Esophagus squamous epithelium (tissue), 5 donors: ENCODE measurements at places on chromosomes 5 and 9. TPM values are rescaled to one million over a fixed set of nuclear protein-coding genes. Genes with fewer than 3 reads are reported as not detected.

DNA sequence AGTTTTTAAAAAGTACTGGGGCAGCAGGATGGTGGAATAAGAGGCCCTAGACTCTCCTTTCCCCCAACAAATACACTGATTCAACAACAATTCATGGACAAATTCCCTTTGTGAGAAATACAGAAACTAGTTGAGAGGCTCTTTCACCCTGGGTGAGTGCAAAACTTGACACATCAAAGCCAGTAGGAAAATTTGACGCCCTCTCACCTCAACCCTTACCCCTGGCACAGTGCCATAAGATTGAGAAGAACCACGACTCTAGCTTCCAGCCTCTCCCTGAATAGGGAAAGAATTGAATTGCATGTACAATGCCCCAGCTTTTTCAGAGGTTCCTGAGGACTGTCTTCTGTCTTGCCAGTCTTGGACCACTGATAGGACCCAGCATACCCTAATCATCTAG lies 12.3 kb downstream of the KIF4B start:
- no peak for DNase-seq

- no peak for DNase-seq
These were observed 29.1 kb downstream of the ANKDD1B start for GRCh38 chr5:75640395-75640794.

GRCh38 chr5:134085411-134085810 lies 29.1 kb upstream of the TCF7 start:
- no peak for DNase-seq

- no peak for DNase-seq
These were observed 6.4 kb upstream of the EEIG1 start for GRCh38 chr9:127987103-127987614.

- DNase-seq, result no peak
These were observed 218.5 kb downstream of the PLK2 start for GRCh38 chr5:58241389-58241788.

GRCh38 chr5:93676704-93677103 lies 64.7 kb downstream of the POU5F2 start:
- DNase-seq, result no peak

DNA sequence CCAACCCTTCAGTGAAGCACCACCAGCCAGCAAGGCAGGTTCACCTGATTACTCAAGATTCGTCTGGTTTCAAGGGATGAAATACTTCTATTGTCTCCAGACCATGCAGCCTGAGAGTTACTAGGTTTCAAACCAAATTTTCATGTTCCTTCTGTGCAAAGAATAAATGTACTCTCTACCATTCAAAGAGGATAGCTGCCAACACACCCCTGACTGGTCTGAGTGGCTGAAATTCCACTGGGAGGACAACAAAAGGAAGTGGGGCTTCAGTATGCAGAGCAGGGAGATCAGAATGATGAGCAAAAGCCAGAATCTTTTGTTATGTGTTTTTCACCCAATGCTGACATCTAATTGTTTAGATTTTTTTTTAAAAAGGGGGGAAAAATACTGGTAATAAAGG lies 356.3 kb downstream of the BNC2 start:
- no peak for DNase-seq

GRCh38 chr5:77131361-77131760 lies 44.3 kb upstream of the ZBED3 start:
- no peak for DNase-seq

DNA sequence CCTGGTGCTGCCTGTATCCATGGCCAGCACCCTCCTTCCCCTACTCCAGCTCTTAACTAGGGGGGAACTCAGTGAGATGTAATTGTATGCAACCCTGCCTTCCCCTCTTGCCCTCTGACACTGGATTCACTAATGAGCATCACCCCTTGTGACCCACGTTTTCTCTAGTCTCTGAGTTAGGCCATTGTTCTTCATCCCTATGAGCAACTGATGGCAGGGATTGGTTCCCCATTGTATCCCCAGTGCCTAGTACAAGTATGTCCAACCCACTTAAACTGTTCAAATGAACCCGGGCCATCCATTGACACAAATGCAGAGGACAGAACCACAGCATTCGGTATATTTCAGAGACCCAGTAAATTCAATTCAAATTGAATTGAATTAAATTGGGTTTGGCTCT lies 77.6 kb upstream of the ASTN2 start:
- no peak for DNase-seq

- no peak for DNase-seq
These were observed 306.4 kb downstream of the NTRK2 start for GRCh38 chr9:84975926-84976325.

GRCh38 chr5:42301349-42301748 lies 121.9 kb upstream of the GHR start:
- DNase-seq, result no peak

GRCh38 chr5:89255845-89256463 lies 373.0 kb upstream of the MEF2C start:
- DNase-seq, result no peak

DNA sequence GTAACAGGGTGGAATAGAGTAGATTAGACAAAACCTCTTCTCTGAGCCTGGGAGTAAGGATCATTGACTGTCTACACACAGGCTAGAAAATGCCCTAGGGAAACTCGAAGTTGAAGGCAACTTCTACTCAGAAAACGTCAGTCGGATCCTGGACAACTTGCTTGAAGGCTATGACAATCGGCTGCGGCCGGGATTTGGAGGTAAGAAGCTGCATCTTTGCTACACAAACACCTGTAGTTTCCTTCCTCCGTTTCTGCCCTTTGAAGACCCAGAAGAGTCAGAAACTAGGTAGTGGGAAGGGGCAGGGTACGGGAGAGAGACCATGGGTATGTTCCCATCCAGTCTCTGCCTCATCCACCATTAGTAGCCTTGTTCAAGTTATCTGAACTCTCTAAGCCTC lies 628 bp downstream of the GABRA6 start:
- DNase-seq, result no peak

DNA sequence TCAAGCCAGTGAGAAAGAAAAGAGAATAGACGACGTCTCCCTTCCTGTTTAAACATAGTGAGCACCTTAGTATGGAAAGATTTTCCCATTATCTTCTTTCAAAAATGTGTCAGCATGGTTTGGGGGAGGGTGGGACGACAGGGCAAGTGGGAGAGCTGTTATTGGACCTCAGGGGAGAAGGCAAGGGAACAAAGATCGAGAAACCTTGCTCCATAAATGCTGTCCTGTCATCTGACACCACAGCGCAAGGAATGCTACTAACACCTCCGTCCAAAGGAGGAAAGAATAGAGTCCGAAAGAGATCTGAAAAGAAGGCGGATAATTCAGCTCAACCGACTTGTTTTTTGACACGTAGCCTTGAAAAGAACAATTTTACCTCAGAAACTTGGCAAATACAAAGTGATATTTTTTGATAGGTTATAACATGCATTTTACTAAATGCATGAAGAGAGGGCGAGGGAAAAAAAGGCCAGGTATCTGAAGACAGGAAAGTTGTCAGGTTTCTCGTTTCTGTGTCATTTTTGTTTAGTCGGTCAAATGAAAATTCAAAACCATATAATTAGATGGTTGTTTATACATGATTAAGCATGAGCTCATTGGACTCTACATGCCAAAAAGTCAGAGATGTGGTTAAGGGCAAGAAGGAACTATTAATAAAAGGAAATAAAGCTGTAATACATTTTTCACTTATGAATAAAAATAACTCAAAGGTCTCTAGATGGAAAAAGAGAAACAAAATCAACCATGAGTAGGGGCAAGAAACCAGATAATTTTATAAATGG lies 155.7 kb downstream of the GLIS3 start:
- DNase-seq, result no peak

- DNase-seq, result no peak
These were observed 103.8 kb downstream of the MAP1B start for GRCh38 chr5:72210888-72211678.

DNA sequence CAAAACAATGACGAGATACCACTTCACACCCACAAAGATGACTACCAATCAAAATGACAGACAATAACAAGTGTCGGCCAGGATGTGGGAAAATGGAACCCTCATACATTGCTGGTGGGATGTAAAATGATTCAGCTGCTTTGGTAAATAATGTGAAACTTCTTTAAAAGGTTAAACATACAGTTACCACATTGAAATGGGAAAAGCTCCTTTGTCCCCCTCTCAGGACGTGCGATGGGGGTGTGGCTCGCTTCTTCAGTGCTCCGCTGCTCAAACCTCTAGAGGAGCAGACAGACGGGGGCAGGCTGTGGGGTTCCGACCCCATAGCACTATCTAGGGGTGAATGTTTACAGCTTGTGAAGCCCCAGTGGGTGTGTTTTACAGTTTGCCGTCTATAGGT lies 8.0 kb upstream of the PLPP6 start:
- no peak for DNase-seq

- no peak for DNase-seq
These were observed 3.7 kb downstream of the ADGRV1 start for GRCh38 chr5:90562341-90562740.

DNA sequence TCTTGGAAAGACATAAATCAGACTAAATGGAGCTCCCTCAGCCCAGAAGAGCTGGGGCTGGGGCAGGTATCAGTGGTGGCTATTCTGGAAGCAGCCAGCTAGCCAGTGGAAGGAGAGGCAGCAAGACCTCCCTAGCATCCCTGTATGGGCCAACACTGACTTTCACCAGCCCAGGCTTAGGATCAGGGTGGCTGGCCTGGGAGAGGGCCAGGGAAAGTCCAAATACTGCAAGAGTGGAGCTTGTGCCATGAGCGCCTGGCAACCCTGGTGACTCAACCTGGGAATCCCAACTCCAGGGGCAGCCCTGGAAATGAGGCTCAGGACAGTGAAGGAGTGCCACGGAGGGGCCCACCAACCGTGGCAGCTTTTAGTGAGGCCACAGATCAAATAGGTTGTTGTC lies 7.6 kb upstream of the IRF1 start:
- DNase-seq, result no peak

DNA sequence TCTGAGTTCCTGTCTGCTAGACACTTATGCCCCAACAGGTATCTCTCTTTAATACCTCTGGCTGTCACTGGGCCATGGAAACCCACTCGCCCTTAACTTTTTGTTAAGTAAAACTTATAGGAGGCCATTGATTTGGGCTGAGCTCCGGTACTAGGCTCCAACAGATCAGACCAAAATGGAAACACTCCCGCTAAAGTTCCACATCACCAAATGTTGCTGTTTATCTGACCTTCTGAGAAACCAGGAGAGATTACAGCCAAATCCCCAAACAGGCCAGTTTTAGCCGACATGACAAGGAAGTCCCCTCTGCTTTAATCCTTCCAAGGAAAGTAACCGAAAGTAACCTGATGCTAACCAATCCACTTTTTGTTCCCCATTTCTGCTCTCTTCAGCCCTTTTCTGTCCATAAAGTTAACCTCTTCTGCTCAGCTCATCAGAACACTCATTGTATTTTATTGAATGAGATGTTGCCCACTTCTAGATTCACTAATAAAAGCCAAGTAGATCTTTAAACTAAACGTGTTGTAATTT lies 115.2 kb upstream of the LHFPL2 start:
- DNase-seq, result no peak

GRCh38 chr9:132914924-132915323 lies 29.5 kb downstream of the TSC1 start:
- DNase-seq, result no peak

DNA sequence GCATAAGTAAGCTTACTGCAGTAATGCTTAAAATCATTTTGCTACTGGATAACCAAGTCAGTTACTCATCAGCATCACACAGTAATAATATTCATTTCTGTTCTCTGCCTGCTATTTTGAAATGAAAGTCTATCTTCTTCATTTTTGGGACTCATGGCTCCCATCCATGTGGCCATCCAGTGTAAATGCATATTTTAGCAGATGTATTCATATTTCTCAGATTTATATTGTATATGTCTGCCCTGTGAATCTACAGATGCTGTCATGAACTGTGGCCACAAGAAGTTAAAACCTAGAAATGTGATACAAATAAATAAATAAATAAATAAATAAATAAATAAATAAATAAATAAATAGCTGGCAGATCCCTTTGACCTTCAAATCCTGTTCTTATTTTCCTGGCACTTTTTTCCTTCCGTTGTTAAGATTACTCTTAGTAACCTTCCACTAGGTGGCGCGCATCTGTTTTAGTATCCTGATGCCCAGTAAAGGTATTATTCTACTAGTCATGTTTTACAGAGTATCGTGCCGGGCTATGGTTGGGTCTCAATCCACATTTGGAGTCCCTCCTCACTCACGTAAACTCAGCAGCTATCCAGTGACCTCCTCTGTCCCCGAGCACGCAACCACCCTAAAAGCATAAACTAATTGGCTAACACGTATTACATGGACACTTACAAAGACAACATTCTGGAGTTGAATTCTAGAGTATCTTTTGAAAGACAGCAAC lies 79.2 kb upstream of the IL7R start:
- no peak for DNase-seq

- no peak for DNase-seq
These were observed 11.5 kb upstream of the ALDH1B1 start for GRCh38 chr9:38380872-38381534.

- DNase-seq, result no peak
These were observed 45.5 kb downstream of the RASGRF2 start for GRCh38 chr5:81005708-81006107.

- DNase-seq, result no peak
These were observed 37.7 kb downstream of the UBAP2 start for GRCh38 chr9:34010979-34011378.

DNA sequence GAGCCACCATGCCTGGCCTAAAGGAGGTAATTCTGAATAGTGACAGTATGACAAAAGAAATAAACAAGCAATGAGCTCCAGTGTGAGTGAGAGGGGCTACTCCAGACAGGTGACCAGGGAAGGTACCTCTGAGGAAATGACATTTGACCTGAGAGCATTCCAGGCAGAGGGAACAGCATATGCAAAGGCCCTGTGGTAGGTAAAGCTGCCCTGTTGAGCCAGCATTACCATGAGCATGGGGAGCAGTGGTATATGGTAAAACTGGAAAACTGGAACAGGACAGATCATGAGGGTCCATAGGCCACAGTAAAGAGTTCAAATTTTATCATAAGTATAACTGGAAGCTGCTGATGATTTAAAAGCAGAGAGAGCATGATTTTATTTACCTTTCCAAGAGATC lies 6.0 kb upstream of the SFXN1 start:
- no peak for DNase-seq

DNA sequence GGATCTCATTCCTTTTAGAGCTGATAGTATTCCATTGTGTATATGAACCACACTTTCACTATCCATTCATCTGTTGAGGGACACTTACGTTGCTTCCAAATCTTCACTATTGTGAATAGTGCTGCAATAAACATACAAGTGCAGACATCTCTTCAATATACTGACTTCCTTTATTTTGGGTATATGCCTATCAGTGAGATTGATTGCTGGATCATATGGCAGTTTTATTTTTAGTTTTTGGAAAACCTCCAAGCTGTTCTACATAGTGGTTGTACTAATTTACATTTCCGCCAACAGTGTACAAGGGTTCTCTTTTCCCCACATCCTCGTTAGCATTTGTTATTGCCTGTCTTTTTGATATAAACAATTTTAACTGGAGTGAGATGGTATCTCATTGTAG lies 33.8 kb upstream of the LECT2 start:
- DNase-seq, result no peak

The MZB1 gene
- total RNA-seq, result 0.49 TPM

The ABLIM3 gene
- total RNA-seq, result 47.7 TPM

The PRRT1B gene
- total RNA-seq, result not detected

The OR13C5 gene
- not detected for total RNA-seq

The KCNIP1 gene
- total RNA-seq, result not detected

The TERT gene
- total RNA-seq, result 0.19 TPM

The EIF4E1B gene
- total RNA-seq, result not detected

The RNF224 gene
- 1.2 TPM for total RNA-seq

The PCDHA5 gene
- 0.19 TPM for total RNA-seq

The SPINK6 gene
- total RNA-seq, result not detected

The GPR21 gene
- total RNA-seq, result 0.68 TPM

The OGN gene
- 4.6 TPM for total RNA-seq
